Left ventricle myocardium superior (tissue), 1 donor: ENCODE measurements at places on chromosomes 3 and 15. TPM values are rescaled to one million over a fixed set of nuclear protein-coding genes. Genes with fewer than 3 reads are reported as not detected.

DNA sequence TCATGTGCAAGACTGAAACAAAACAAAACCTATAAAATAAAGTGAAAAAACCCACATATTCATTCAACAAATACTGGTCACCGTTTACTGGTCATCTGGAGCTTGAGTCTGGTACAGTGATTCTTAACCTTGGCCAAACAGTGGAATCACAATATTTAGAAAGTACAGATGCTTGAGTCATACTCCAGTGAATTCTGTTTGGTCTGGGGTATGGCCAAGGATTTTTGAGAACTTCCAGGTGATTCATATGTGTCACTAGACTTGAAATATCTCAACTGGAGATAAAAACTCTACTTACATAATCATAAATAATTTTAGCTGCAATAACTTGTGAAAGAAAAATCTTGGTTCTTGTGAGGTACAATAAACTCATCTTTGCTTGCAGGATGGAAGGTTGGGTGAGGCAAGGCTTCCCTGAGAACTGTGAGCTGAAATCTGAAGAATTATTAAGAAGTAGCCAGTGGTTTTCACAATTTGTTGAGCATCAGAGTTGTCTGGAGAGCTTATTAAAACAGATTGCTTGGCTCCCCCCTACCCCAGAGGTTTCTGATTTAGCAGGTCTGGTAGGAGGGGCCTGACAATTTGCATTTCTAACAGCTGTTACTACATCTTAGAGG lies 9.6 kb downstream of the NEK11 start:
- DNase-seq, result no peak

DNA sequence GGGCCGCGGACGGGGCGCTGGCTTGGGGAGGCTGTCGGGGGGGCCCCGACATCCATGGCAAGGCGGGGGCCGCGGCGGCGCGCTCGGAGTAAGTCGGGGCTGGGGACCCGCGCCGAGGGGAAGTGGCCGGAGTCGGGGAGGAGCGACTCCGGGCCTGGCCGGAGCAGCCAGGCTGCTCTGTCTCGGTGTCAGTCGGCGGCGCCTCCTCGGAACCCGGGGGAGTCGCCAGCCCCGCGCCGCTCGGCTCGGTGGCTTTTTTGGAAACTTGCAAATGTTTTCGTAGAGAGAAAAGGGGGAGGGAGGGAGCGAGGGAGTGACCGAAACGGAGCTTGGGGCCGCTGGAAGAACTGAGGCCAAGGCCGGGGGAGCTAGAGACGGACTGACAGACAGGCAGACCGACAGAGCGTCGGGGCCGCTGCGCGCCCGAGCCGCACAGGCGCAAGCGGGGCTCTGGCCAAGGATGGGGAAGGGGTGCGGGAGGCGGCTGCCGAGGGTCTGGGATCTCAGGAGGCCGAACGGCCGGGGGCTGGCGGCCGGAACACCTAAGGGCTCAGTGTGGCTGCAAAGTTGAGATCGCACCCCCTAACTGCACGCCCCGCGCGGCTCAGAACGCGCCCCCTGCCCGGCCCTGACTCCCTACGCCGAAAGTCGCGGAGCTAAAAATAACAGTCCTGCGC lies 5.0 kb downstream of the PTH1R start:
- peak; percentile 58 for DNase-seq

DNA sequence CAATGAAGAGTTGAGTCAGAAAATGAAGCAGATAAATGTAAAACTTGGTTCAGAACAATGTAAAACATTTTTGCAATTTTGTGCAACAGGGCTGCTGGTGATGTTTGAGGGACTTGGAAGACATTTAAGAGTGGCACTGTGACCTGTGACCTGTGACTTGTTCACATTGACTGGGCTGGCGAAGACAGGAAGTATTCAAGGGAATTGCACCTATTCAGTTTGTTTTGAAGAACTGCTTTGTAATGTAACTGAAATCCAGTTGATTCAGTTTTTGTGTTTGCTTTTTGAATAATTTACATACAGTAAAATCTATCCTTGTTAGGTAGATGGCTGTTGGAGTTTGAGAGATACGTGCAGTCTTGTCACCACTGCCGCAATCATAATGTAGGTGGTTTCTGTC lies 35.4 kb downstream of the MCTP2 start:
- no peak for DNase-seq

DNA sequence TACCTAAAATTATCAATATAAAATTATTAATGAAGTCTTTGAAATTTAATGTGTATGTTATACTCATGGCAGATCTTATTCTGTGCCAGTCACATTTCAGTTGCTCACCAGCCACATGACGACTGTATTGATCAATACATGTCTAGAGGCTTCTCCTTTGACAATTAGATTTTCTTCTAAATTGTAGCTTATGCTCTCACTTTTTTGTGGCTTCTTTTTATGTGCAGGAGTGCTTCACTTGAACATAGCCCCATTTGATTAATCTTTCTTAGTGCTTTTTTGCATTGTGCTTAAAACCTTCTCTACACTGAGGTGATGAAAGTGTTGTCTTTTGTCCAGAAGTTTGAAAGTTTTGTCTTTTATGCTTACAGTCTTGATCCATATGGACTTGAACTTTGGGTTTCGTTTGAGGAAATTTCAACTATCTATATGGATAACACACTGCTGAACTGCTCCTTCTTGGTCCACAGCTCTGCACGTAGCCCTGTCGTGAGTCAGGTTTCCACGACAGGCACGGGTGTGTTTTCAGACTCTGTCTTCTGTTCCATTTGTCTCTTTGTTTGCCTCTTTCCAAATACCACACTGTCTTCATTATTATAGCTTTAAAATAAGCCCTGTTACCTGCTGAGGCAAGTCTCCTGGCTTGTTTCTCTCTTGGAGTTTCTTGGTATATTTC lies 393.9 kb upstream of the CFAP20DC start:
- DNase-seq, result no peak

DNA sequence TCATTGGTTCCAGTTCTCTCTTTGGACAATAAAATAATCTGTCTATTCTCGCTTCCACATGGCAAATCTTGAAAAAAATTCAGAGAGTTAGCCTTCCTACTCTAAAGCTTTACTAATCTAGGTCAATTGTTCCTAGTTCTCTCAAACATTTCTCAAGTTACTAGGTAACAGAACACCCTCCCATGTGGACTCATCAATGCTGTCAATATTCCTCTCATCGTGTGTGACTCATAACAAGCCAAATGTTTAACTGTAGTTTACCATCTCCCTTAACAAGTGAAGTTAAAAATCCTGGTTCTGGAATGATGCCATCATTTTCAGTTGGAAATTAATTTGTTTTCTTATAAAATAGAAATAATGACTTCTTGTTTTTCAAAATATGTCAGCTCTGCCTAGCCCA lies 438.6 kb downstream of the ROBO1 start:
- DNase-seq, result no peak

ATG3 gene
- total RNA-seq, result 39.0 TPM
